A549 treated with ZK216348 at 1 μM for 4 hours (cell line): ENCODE measurements at places on chromosomes 16 and 17. TPM values are rescaled to one million over a fixed set of nuclear protein-coding genes. Genes with fewer than 3 reads are reported as not detected.

The DEXI gene
- total RNA-seq = 32.4 to 45.8 TPM (median 45.0 TPM) in 5 replicates

The FGF11 gene
- total RNA-seq = 0.99 to 1.7 TPM (median 1.0 TPM) in 5 replicates

The FBXO39 gene
- not detected in 5 replicates for total RNA-seq

The DOC2B gene
- total RNA-seq = 1.2 to 2.4 TPM (median 1.7 TPM) in 5 replicates

The OR3A3 gene
- 0.07 TPM in 1 of 5 replicates, not detected in the others for total RNA-seq

The CNGB1 gene
- total RNA-seq = 0.22 to 0.33 TPM (median 0.29 TPM) in 4 of 5 replicates, not detected in the other

The ABCA9 gene
- not detected in 5 replicates for total RNA-seq

The ZG16B gene
- total RNA-seq = 0.54 to 1.1 TPM (median 1.0 TPM) in 5 replicates

The ANKRD40CL gene
- not detected in 5 replicates for total RNA-seq

The CBFB gene
- 43.7 to 61.8 TPM (median 54.2 TPM) in 5 replicates for total RNA-seq

The CCL4L2 gene
- not detected in 5 replicates for total RNA-seq

The MIS12 gene
- 14.9 to 18.2 TPM (median 17.7 TPM) in 5 replicates for total RNA-seq

The CTRB1 gene
- total RNA-seq = not detected in 5 replicates

The MRPL38 gene
- total RNA-seq = 79.6 to 127 TPM (median 121 TPM) in 5 replicates

The NGFR gene
- 0.18 to 1.1 TPM (median 0.92 TPM) in 5 replicates for total RNA-seq

The P2RX5 gene
- total RNA-seq = 14.6 to 26.1 TPM (median 23.8 TPM) in 5 replicates

The ABCC11 gene
- 0.12 to 0.22 TPM (median 0.17 TPM) in 4 of 5 replicates, not detected in the other for total RNA-seq

The TRPV3 gene
- total RNA-seq = 0.15 to 0.92 TPM (median 0.33 TPM) in 5 replicates

The KRTAP1-5 gene
- total RNA-seq = not detected in 5 replicates

The ODAD4 gene
- total RNA-seq = 1.2 to 2.0 TPM (median 1.5 TPM) in 5 replicates

The PTGES3L gene
- 0.69 to 1.2 TPM (median 0.74 TPM) in 5 replicates for total RNA-seq

The SPIRE2 gene
- 5.1 to 10.1 TPM (median 8.1 TPM) in 5 replicates for total RNA-seq

The ALDH3A1 gene
- total RNA-seq = 787 to 1,153 TPM (median 809 TPM) in 5 replicates

The TPPP3 gene
- 7.5 to 12.4 TPM (median 12.3 TPM) in 5 replicates for total RNA-seq

The HSD3B7 gene
- 9.5 to 18.2 TPM (median 13.8 TPM) in 5 replicates for total RNA-seq

The PLD6 gene
- 6.5 to 8.2 TPM (median 7.3 TPM) in 5 replicates for total RNA-seq

The TOM1L1 gene
- 33.3 to 47.3 TPM (median 38.7 TPM) in 5 replicates for total RNA-seq

The INPP5K gene
- total RNA-seq = 15.9 to 28.7 TPM (median 24.0 TPM) in 5 replicates

The SOST gene
- not detected in 5 replicates for total RNA-seq

The CHST4 gene
- not detected in 5 replicates for total RNA-seq

The NAGPA gene
- total RNA-seq = 12.4 to 19.2 TPM (median 18.4 TPM) in 5 replicates

The ZNF594 gene
- total RNA-seq = 1.3 to 2.5 TPM (median 1.5 TPM) in 5 replicates

The IST1 gene
- 155 to 188 TPM (median 168 TPM) in 5 replicates for total RNA-seq

The SHISA6 gene
- not detected in 5 replicates for total RNA-seq

The CDC42EP4 gene
- total RNA-seq = 53.7 to 80.0 TPM (median 74.2 TPM) in 5 replicates

The MT1M gene
- total RNA-seq = not detected in 5 replicates

The BAHCC1 gene
- 6.5 to 12.9 TPM (median 12.1 TPM) in 5 replicates for total RNA-seq

The CBLN1 gene
- total RNA-seq = 0.06 to 0.14 TPM in 2 of 5 replicates, not detected in the others

The KREMEN2 gene
- 0.85 to 3.2 TPM (median 2.4 TPM) in 5 replicates for total RNA-seq

The CASKIN1 gene
- 0.29 to 1.5 TPM (median 0.56 TPM) in 5 replicates for total RNA-seq

The CDRT15 gene
- not detected in 5 replicates for total RNA-seq

The ITGA3 gene
- total RNA-seq = 314 to 512 TPM (median 475 TPM) in 5 replicates

The OR1A2 gene
- total RNA-seq = not detected in 5 replicates

The DNAAF8 gene
- 1.2 to 2.1 TPM (median 1.4 TPM) in 5 replicates for total RNA-seq

The C17orf113 gene
- total RNA-seq = 0.40 to 1.2 TPM (median 0.76 TPM) in 5 replicates

The TPSD1 gene
- total RNA-seq = not detected in 5 replicates

The LPCAT2 gene
- total RNA-seq = 4.1 to 9.1 TPM (median 6.5 TPM) in 5 replicates

The OR1E2 gene
- total RNA-seq = not detected in 5 replicates
